Chondrocyte (in vitro differentiated cells): ENCODE measurements at places on chromosomes 6 and 20.

DNA sequence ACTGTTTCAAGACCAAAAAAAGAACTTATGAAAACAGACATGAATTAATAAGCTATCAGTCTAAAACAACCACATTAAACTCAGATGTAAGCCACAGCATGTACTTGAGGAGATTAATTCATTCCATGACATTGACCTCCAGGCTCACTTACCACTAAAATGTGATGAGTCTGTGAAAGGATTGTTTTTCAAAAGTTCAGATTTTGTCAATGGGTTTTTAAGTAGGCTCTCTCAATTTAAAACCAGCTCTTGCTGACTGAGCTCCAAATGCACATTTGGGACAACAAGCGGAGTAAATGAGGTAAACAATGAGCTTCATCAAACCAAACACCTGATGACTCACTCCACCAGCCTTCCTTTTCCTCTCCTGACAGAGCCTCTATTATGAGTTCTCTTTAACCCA lies 197.0 kb downstream of the SIM1 start:
- no peak for DNase-seq

DNA sequence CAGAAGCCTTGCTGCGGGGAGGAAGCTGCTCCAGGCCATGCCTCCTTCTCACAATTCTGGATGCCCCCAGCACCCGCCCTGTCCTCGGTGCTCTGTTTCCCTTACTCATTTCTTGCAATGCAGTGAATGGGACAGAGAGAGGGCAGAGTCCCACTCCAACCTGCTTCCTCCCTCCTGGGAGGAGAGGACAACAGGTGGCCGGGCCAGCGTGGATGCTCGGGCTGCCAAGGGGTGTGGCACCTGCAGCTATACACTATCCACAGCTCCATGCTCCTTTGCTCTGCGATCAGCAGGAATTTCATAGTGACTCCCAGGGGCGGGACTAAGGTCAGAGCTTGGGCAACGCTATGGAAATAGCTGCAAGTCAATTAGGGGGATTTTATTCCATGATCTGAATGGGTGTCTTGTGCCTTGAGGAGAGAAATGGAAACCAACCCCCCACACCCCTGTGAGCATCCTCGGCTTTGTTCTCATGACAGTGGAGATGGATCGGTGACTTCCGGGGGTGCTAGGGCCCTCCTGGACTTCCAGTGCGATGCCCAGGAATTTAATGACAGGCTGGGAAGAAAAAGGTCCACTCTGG lies 192.5 kb downstream of the MYLK4 start:
- DNase-seq, result no peak

DNA sequence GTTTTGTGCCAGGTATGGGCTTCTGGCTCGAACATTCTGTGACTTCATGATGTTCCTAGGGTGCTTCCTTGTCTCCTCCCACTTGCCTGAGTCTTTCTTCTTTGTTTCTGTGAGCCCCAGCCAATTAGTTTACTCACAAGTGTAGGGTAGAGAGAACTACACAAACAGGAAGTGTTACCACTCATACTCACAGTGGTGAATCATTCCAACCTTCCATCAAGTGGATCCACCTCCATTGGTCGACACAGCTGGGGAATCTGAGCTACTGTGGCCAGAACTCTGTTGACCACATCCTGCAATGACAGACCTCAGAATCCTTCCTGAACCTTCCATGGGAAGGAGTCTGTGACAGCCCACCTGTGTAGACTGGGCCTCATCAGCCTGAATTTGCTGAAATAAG lies 76.8 kb downstream of the UNC5CL start:
- DNase-seq, result no peak

DNA sequence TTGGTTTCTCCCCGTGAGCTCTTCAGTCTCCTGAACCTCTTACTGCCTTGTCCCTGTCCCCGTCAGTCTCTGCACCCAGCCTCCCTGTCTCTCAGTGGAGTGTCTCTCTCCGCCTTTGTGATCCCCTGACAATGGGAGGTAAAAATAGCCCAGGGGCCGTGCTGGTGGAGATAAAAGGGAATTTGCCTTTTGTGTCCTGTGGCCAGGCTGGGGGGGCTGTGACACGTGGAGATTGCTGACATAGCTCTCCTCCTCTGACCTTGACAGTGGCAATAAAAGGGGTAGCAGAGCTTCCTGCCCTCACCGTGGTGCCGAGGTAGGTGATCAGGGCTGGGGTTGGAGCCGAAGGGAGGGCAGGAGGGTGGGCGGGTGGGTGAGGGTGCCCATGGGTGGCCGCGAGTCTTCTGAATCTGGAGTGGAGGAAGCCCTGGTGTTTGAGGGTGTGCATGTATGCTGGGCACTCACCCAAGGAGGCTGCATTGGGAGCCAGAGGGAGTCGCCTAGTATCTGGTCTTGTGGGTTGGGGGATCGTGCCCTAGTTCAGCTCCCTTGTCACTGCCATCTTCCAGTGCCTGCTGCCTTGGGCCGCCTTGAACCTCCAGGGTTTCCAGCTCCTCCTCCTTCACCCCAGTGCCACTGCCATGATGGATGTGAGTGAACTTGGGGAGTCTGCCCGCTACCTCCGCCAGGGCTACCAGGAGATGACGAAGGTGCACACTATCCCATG lies 21.9 kb downstream of the MYH7B start:
- DNase-seq, result peak; percentile 39

DNA sequence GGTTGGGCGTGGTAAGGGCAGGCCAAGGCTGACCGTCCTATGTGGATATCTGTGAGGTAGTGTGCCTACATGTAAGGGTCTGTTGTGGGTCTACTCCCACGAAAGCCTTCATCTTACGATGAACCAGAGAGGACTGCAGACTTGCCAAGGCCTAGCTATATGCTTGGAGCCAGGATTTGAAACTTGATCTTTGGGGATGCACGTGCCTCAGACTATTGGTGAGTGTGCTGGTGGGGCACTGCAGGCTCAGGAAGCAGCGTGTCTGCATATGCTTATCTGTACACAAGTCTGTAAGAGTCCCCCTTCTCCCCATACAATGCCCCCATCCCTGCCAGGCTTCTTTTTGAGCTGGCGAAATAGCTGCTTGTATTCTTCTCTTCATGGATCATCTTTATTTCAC lies 17.9 kb downstream of the PLCG1 start:
- no peak for DNase-seq

DNA sequence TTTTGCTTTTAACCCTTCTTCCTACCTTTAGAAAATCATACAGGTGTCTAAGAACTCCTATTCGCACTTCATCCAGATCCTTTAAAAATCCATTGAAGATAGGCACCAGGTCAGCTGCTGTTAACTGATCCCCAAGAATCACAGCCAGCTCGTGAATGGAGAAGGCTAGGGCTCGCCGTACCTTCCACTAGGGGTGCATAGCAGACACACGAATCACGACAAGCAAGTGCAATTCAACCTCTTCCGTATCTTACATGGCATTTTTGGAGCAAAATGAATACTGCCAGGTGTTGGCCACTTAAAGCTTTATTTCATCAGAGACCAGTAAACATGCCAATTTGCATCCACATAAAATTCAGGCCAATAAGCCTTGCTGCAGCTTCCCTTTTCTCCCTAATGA lies 10.8 kb upstream of the ANKRD60 start:
- DNase-seq, result no peak

DNA sequence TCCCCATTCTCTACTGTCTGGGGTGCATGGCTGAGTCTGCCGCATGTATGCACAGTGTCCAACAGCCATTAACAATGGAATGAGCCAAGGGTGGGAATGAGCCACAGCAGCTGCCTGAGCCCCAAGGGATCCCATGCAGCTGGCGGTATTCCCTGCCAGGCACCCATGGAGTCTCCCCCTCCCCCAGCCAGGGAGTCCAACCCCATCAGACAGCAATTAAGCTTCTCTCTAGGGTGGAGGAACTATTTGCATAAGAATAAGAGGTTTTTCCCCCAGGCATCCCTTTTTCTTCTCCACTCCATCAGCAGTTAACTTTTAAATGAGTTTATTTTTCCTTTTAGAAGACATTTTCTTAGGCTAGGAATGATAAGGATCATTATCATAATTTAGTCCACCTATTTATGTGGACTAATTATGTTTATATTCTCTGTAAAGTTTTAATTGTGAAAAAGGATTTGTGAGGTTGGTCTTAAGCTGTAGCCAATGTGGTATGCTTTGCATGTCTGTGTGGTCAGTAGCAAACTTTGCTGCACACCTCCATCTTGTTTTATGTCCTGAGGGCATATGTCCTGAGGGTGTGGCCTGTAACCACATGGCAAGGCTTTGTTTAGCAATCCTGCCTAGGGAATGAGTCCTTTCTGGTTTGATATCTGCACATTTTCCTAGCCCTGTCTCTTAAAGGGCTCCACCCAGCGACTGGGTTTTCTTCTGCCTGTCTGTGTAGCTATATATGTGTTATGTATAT lies 158.9 kb upstream of the OLIG3 start:
- DNase-seq, result no peak

DNA sequence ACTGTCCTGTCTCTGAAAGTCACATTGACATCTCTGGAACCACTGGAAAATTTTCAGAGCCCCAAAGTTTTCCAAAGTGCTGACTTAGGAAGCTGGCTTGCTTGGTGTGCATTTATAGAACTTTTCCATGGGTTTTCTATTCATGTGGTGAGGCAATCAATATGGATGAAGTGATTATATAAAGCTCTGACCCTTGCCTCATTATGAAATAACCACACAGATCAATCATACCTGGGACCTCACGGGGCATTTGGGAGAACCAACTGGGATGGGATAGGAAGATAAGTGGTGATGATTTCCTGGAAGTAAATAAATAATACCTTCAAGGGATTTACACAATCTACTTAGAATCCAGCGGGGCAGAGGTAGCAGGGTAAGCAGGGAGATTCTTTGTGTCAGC lies 22.9 kb upstream of the SIM1 start:
- no peak for DNase-seq

- DNase-seq, result no peak
These were observed 5.5 kb downstream of the SFT2D1 start for GRCh38 chr6:166336847-166337246.

DNA sequence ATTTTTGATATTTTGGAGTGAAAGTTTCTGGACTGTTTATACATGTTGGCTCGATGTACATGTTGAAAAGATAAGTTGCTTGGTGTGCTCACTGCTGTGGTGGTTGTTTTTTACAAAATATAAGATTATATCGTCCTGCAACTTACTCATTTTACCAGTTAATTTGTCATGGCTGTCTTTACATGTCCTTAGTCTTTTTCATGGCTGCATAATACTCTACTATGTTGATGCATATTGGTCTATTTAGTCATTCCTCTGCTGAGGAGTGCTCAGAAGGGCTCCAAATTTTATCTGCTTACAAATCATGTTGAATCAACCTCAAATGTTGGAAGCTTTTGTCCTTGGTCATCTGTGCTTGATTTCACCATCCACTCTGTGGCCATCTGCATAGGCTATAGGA lies 164.6 kb downstream of the BCKDHB start:
- no peak for DNase-seq

- no peak for DNase-seq
These were observed 71.8 kb upstream of the DSP start for GRCh38 chr6:7469696-7470095.

DNA sequence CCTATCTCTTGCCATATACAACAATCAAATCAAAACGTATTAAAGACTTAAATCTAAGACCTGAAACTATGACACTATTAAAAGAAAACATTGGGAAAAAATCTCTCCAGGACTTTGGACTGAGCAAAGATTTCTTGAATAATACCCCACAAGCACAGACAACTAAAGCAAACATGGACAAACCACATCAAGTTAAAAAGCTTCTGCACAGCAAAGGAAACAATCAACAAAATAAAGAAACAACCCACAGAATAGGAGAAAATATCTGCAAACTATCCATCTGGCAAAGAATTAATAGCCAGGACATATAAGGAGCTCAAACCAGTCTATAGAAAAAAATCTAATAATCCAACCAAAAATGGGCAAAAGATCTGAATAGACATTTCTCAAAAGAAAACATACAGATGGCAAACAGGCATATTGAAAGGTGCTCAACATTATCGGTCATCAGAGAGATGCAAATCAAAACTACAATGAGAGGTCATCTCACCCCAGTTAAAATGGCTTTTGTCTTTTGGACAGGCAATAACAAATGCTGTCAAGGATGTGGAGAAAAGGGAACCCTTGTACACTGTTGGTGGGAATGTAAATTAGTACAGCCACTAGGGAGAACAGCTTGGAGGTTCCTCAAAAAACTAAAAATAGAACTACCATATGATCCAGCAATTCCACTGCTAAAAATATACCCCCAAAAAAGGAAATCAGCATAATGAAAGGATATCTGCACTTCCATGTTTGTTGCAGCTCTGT lies 76.2 kb downstream of the SNX5 start:
- no peak for DNase-seq

DNA sequence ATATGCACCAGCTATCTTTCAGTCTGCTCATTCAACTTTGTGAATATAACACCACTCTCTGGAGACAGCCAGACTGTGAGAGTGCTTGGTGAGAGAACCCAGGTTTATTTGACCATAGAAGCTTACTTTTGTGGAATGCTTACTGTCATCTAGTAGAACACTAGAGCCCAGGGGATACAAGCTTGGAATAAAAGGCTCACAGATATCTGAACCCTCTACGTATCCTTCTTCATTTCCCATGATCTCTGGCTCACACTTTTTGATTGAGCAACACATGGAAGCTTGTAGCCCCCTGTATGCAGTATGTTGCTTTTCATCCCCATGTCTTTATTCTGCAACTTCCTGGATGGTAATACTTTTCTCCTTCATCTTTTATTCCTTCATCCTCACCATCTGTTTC lies 835.3 kb upstream of the CITED2 start:
- DNase-seq, result no peak

DNA sequence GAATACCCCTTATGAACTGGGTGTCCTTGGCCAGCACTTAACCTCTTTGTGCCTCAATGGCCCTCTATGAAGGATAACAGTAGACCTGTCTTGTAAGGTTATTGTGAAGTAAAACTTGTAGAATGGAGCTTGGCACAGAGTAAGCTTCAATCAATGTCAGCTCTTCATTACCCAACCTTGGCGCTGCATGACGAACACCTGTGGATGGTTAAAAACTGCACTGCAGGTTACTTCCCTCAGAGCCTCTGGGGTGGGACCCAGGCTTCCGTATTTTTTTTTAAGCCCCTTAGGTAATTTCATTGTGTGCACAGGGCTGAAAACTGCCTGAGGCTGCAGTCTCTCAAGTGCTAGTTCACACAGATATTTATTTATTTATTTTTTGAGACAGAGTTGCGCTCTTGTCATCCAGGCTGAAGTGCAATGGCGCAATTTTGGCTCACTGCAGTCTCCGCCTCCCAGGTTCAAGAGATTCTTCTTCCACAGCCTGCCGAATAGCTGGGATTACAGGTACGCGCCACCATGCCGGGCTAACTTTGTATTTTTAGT lies 42.8 kb upstream of the SLC23A2 start:
- DNase-seq, result no peak

GRCh38 chr6:20070047-20070446 lies 142.2 kb downstream of the MBOAT1 start:
- no peak for DNase-seq

DNA sequence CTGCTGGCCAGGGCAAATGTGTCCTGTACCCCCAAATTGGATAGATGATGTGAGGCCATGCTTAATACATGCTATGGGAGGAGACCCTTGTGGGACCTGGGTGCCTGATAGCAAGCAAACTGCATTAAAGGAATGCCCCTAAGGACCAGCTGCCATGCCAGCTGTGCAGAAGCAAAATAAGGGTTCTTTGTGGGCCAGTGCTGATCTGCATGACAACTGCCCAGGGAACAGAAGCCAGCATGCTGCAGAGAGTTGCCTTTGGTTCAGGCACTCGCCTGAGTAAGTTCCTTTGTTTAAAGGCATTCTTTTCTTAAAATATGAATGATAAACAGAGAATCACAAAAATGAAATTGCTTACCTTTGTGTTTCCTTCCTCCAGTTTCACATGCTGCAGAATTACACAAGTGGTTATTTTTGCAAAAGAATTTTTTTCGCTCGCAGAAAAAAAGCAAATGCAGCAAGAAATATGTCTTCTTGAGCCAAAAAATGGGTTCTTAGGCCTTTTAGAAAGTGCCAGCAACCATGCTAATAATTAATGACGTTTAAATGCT lies 6.9 kb upstream of the SYNDIG1 start:
- DNase-seq, result no peak
